ENCODE measurements at places on chromosomes 12 and 14.

GRCh38 chr12:29396774-29397173, 15.8 kb upstream of the ERGIC2 start:
- DNase-seq, result no peak

DNA sequence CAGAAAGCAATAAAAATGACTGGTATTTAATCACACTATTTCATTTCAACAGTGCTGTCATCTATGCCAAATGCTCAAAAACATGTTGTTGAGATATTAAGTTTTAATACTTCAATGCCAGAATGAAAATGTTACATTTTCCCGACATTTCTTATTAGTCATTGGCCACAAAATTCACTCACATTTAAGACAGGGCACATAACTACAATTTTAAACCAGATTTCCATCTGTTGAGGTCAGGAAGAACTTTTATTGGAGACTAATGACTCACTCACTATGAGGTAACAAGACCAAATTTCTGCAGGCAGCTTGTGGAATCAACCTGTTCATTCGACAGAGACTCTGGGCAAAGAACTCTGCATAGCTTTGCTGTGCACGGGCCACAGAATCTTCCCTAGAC, 36.8 kb downstream of the PPTC7 start:
- no peak for DNase-seq

- DNase-seq, result no peak
Measured at GRCh38 chr12:22117563-22118237, 71.7 kb downstream of the CMAS start.

GRCh38 chr14:68772761-68773381, 20.0 kb downstream of the ZFP36L1 start:
- no peak for DNase-seq

- peak; percentile 92 for DNase-seq
Measured at GRCh38 chr12:124512667-124513296, 54.6 kb downstream of the NCOR2 start.

DNA sequence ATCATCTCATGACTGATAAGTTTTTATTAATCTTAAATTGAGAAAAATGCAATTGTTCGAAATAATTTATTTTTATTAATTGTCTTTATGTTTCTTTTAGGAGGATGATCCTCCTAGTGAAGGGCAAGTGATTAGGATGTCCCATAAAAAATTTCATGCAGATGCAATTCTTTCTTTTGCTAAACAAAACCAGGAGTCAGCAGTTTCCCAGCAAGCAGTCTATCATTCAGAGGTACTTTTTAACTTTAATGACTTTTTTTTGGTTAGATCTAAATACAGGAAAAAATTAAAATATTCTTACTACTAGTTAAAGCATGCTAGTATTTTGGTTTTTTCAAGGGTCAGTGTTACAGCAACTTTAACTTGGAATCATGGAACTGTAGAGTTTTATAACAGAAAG, 64.5 kb downstream of the KIAA0586 start:
- no peak for DNase-seq

DNA sequence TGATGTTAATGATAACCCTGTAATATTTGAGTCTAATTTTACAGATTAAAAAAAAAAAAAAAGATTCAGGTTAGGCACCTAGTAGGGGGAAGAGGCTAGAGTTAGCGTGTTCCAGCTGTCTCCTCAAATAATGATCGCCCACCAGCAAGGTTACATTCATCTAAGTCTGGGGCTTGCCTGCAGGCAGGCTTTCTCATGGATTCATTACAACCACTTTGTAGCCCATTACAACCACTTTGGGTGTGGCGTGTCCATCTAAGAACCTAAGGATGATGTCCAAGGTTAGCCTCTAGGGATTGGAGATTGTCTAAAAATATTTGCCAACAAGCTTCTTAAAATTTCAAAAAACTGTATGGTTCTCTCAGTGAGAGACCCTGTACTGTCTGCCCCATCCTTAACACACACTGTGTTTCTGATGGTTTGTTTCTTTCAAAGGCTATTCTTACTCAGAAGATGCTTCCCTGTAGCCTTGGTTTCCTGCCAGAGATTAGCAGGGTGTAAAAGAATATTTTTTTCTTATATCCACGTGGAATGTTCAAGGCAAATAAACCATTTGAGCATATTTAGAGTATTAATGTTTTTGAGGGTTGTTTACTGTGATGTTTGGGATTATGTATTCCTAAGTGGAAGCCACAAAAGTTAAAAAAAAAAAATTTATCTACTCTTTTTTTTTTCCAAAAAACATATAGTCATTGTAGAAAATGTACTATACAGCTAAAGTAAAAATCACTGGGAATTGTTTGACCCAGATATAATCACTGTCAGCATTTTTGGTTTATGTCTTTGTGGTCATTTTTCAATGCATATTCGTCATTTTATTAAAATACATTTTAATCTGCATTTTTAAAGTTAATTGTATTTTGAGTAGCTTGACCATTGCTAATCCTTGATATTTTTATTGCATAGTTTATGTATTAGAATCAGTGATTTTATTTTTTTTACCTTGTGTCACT, 1.7 kb downstream of the DYNC1H1 start:
- DNase-seq, result no peak

Measured in C1 segment of cervical spinal cord (tissue), 14 donors.